ENCODE measurements at places on chromosomes 16 and 17.

GRCh38 chr17:27977751-27978688 lies 64.5 kb upstream of the NLK start:
- DNase-seq = no peak

DNA sequence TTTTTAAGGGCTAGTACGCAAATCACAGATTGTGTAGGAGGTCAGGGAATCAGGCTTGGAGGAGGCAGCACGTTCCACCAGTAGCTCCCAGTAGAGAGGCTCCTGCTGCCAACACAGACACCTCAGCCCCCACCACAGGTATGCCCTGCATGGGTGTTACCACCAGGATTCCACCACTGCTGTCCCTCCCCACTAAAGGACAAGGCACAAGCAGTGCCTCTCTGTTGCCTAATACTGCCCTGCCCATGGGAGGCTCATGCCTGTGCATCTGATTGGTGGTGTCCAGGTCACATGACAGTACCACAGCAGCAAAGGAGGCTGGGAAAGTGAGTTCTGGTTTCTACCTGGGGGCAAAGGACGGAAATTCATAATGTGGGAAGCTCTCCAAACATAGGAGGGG lies 33.6 kb upstream of the CACNG4 start:
- no peak for DNase-seq

- DNase-seq = no peak
These were observed 23.7 kb downstream of the ALOX15 start for GRCh38 chr17:4617590-4618351.

- no peak for DNase-seq
These were observed 53.7 kb downstream of the C16orf95 start for GRCh38 chr16:87263418-87264052.

DNA sequence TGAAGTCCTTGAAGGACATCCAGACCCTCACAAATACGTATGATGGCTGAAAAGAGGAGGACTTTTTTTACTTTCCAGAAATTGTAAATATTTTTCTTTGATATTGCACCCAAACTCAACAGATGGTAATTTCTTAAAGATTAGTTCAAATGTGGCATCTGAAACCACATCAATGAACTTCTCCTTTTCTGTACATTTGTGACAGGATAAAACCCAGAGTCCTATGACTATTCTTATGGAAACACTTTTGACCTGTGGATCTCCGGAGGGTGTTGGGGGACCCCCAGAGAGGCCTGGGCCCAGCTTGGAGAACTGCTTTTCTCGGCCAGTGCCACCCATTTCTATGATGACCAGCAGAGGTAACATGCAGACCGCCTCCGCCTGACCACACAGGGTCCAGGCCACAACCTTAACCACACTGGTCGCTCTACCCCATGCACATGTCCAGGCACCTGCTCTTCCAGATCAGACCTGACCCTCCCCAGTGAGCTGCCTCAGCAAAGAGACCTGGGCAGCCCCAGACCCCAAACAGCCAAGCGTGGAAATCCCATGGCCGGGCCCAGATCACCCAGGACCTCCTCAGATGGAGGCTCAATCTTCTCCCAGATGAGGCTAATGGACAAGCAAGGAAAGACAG lies 22.7 kb downstream of the RPH3AL start:
- no peak for DNase-seq

GRCh38 chr17:50948711-50949110 lies 82.6 kb upstream of the TOB1 start:
- DNase-seq = no peak

DNA sequence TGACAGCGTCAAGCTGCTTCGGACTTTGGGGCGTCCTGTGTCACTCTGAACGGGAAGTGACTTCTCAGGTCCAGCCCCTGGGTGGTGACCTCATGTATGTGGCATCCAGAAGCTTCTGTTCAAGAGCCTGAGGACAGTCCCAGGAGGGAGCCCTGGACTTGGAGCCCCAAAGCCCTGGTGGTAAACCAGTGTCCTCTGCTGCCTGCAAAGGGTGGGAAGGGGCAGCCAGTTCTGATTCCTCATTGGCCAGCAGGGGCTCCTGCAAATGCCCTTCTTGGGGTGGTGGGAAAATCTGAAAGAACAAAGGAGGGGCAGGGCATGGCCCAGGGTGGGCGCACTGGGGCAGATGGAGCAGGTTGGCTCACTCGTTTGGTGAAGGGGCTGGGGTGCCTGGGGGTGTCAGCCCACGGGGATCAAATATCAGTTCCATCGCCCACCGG lies 1.6 kb downstream of the OSGIN1 start:
- peak; percentile 86 for DNase-seq
